ENCODE measurements at places on chromosomes 5 and 9.

GRCh38 chr5:138371454-138371853 is 19.0 kb downstream of the KDM3B start:
- DNase-seq, result no peak

- DNase-seq, result no peak
Observed at GRCh38 chr9:95073042-95073607, 244.4 kb downstream of the FANCC start.

DNA sequence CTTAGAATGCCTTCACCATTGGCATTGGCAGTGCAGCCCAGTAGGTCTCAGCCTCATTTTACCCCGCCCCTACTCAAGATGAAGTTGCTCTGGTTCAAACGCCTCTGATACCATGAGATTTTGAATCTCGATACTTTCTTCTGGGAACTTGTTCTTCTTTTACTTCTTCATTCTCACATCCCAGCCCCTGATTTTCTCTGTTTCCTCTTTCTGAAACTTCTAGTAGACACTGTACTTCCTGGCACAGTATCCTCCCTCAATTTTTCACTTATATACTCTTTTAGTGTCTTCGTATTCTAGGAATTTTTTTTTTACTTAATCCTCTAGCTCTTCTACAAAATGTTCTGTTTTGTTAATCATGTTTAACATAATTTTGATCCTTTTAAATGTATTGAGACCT is 13.1 kb upstream of the ZNF79 start:
- DNase-seq, result no peak

DNA sequence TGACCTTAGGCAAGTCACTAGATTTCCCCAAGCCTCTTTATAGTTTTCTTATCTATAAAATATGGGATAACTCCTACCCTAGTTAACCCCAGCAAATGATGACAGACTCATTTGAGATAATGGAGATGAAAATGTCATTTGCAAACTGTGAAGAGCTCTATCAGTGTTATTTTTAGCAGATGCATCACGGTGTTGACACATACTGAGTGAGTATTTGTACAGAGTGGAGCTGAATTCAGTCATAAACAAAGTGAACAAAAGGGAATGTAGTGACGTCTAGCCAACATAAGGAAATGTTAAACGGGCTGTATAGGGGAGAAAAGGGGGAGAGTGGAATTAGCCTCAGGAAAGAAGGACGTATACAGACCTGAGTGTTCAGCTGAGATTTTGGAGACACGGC is 75.9 kb downstream of the NMUR2 start:
- DNase-seq, result peak; percentile 83

- DNase-seq, result peak; percentile 56
Observed at GRCh38 chr5:159003045-159004030, 96.4 kb downstream of the EBF1 start.

DNA sequence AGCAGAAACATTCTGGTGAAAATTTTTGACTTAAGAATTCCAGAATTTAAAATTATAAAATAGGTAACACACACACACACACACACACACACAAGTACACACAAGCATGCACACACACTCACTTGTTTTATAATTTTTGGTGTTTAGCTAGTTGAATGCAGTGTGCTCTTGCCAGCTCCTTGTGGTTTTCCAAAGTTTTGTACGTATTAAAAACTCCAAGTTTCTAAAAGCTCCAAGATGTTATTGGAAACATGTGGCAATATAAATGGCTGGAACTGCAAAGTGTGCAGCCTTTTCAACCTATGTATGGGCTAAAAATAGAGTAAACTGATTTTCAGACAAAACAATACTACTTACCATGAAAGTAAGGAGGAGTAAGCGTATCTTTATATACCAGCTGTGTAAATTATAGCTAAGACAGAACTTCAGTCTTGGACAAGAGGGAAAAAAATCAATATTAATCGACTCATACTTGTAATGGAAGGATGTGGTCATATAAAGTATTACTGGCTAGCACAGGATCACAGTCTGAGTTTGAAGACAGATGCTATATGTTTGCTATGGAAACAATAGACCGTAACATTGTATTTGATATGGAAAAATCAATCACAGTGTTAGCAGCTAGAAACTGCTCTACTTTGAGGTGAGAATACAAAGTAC is 727.1 kb upstream of the GRAMD2B start:
- DNase-seq, result no peak

DNA sequence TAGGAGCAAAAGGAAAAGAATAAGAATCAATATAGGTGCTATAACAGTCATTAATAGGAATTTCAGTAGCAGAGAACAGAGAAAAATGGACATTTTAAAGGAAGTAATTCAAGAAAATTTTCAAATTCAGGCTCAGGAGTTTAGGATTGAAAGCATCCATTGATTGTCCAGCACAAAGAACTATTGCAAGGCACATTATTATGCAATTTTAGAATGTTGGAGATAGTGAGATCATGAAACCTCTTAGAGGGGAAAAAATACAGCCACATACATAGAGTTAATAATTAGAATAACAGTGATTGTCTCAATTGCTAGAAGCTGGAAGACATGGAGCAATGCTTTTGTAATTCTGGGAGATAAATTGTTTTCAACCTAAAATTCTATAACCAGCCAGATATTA is 31.5 kb downstream of the CNTLN start:
- no peak for DNase-seq

GRCh38 chr9:105342147-105342505 is 97.7 kb downstream of the SLC44A1 start:
- DNase-seq, result no peak

- no peak for DNase-seq
Observed at GRCh38 chr9:110887276-110887675, 151.0 kb downstream of the LPAR1 start.

- no peak for DNase-seq
Observed at GRCh38 chr5:4542145-4542778, 597.9 kb upstream of the ADAMTS16 start.

GRCh38 chr9:75190762-75191161 is 102.4 kb downstream of the OSTF1 start:
- DNase-seq, result no peak

- peak; percentile 82 for DNase-seq
Observed at GRCh38 chr9:89675058-89675742, 70.4 kb downstream of the GADD45G start.

- no peak for DNase-seq
Observed at GRCh38 chr5:176638437-176638836, 8.0 kb downstream of the EIF4E1B start.

GRCh38 chr5:153559926-153560325 is 69.5 kb downstream of the GRIA1 start:
- no peak for DNase-seq

GRCh38 chr9:114464281-114465051 is 40.8 kb downstream of the WHRN start:
- DNase-seq, result no peak

DNA sequence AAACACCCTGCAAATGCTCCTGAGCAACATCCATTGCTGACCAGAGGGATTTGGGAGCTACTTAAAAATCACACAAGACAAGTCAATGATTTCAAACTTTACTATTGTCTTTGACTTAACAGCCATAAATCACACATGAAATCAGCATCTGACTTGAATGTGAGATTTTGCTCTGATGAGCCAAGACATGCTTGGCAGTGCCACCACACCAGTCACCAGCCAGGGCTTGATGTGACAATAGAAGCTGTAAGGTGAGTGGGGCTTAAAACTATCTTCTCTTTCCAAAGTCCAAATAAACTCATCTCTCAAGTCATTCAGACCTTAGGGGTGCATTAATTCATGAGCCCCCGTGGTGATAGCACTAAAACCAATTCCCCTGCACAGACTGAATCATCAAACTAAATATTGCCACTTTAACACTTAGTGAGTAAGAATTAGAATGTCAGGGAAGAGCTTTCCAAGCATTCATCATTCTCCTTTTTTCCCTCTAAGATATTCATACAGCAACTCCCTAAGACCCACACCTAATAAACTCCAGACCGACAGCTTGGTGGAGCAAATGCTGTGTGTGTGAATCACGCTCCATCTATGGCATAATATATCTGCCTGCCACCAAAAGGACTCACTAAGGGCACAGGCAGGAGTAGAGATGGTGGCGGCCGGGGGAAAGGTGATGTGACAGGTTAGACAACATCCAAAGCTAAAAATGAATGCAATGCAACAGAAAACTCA is 119.4 kb downstream of the SPOCK1 start:
- DNase-seq, result no peak

- DNase-seq, result no peak
Observed at GRCh38 chr5:115419846-115420585, 123.6 kb upstream of the CCDC112 start.

DNA sequence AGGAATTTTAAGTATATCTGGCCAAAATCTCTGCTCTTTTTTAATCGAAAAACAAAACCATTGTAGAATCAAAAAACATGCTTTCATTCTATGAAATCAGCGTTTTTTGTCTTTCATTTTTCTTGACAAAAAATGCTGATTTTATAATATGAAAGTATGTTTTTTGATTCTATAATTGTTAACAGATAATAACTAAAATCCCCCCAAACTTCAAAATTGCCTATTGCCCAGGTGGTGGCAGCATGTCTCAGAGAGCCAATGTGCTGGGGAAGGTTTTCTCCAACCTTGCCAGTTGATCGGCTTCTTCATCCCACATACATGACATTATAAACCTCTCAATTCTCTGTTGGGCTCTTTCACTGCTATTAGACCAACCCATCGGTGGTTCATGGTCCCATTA is 5.1 kb upstream of the SMIM15 start:
- DNase-seq, result no peak

DNA sequence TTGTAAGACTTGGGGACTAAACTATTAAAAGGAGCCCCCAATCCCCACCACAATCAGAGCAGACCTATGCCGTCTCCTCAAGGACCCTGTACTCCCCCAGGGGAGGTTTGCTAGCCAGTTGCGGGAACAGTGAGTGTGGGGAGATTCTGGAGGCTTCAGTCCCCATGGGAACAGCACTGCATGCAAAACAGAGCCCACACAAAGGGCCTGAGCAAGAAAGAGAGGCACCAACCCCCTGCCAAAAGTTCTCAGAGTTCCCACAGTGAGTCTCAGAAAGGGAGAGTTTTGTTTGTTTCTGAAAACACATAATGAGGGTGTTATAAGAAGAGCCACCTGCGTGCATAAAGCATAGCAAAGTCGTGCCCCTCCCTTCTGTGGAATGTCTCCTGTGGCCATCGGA is 56.6 kb downstream of the CFAP90 start:
- DNase-seq, result no peak

GRCh38 chr5:81068063-81068462 is 107.9 kb downstream of the RASGRF2 start:
- DNase-seq, result no peak

GRCh38 chr9:25602400-25603044 is 75.7 kb downstream of the TUSC1 start:
- DNase-seq, result no peak

DNA sequence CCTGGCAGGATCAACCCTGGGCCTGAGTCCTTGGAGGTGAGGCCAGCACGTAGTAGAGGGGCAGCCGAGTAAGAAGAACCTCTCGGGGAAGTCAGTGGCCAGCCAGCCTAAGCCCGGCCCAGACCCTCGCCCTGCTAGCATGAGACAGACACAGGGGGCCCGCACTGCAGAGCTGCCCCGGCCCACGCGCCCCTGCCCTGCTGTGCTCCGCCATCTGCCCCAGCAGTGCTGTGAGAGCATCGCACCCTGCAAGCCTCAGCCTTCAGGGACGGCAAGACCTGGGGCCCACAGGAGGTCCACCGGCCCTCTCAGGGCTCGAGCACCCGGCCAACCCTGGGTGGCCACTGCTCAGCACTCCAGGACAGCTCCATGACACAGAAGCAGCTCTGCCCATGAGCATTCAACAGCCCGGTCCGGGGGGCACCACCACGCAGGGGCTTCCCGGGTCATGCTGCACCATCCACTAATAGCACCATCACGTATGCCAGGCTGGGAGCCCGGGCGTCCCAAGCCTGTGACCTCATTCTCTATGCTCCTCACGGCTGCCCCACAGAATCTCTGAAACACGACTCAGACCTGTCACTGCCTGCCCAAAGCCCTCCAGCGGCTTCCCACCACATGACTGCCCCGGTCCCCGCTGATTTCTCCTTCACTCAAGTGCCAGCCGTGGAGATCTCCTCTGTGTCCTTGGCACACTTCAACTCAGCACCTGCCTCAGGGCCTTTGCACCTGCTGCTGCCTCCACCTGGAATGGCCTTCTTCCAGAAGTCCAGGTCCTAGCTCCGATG is 38.1 kb downstream of the ADAMTS2 start:
- DNase-seq, result no peak

DNA sequence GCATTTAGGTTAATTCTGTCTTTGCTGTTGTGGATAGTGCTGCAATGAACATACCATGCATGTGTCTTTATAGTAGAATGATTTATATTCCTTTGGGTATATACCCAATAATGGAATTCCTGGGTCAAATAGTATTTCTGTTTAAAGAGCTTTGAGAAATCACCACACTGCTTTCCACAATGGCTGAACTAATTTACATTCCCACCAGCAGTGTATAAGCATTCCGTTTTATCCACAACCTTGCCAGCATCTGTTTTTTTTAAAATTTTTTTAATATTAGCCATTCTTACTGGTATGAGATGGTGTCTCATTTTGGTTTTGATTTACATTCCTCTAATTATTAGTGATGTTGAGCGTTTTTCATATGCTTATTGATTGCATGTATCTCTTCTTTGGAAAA is 15.5 kb upstream of the TARS1 start:
- DNase-seq, result no peak

GRCh38 chr5:140114341-140115185 is 654 bp downstream of the PURA start:
- DNase-seq, result no peak

Measured in DMS153 (cell line).